ENCODE measurements at places on chromosomes 12 and 14.

- no peak for DNase-seq
Measured at GRCh38 chr12:132764231-132764630, 2.6 kb upstream of the ANKLE2 start.

GRCh38 chr12:41743835-41744234 lies 400.8 kb downstream of the GXYLT1 start:
- no peak for DNase-seq

DNA sequence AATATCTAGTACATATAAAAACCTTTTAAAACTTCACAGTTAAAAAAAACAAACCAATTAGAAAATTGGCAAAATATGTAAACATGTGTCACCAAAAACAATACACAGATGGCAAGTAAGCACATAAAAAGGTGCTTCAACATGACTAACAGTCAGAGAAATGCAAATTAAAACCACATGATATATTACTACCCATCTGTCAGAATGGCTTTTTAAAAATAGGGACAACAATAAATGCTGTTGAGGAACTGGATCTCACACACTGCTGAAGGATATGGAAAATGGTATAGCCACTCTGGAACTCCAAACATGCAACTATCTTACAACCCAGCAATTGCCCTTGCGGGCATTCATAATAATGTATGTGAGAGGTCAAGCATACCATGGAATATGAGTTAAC lies 1153.6 kb downstream of the FLRT2 start:
- no peak for DNase-seq

GRCh38 chr14:90355540-90356518 lies 24.1 kb upstream of the NRDE2 start:
- no peak for DNase-seq

- DNase-seq: no peak
Measured at GRCh38 chr12:67333649-67334048, 64.5 kb downstream of the CAND1 start.

DNA sequence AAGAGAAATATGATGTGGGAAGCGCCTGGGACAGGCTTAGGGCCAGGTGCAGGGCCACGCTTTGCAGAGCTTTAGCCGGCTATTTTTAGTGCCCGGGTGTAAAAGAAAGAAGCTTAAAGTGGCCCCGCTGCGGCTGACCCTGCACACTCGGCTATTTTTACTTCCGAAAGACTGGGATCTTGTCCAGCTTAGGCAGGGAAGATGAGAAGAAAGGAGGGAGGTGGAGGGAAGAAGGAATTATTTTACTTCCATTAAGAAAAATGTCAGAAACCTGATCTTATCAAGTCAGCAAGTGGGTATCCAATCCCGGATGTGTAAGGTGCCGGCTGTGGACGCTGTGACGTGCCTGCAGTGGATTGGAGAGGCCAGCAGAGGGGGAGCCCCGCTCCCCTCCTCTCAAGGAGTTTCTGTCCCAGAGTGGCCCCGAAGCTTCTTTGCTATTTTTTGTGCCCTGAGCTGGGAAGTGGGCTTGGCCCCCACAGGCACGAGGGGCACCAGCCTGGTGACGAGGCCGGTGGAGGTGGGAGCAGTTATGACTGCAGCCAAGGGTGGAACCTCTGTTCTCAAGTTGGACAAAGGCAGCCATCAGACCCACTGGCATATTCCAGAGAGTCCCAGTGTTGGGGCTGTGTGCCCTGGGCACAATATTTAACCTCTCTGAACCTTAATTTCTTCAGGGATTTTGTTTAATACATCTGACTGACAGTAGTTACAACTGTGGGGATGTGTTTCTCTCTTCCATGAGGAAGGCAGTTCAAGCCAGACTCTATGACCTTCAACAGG lies 97.7 kb downstream of the ESRRB start:
- DNase-seq: peak; percentile 21

DNA sequence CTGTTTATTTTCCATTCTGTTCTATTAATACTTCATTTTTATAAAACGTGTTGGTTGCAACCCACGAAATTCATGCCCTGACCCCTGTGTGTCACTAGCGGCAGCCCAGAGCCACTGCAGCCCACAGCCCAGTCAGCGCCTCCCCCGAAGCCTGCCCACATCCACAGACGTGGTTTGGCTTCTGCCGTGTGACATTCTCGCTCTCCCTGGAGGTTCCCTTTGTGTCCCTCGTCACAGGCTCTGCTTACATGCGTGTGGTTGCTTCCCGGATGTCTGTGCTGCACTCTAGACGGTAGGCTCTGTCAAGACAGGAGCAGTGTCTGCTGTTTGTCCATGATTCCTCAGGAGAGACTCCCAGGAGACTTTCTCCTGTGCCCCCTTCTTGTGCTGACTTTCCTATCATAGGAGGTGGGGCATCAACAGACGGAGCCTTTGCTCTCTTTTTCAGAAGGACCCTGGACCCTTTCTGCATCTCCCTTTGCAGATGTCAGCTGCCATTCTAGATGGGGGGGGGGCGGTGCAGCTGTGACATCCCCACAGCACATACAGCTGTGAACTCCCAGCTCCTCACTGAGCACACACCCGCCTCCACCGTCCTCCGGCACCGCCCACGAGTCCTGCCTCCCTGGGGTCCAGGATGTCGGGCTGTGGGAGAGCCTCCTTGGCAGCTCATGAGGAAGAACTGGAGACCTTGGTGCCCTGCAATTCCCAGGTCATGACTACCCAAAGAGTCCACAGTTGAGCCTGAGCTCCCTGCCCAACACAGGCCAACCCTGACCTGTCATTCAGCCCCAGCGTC lies 36.8 kb upstream of the PIWIL1 start:
- no peak for DNase-seq

- DNase-seq: peak; percentile 98
Measured at GRCh38 chr14:92585981-92586937, 72.7 kb downstream of the RIN3 start.

DNA sequence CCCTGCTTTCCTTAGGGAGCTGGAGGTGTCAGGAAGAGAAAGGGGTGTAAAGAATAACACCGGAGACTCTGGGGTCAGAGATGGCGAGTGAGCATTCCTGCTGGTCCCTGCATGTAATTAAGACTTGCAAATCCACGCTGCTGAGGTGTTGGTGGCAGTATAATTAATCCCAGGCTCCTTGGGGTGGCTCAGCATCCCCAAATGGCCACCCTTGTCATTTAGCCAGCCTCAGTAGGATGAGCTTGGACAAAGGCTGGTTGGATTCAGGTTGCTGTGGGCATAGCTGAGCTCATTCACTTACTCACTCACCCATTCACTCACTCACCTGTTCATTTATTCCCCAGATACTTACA lies 174.4 kb upstream of the RPH3A start:
- no peak for DNase-seq

DNA sequence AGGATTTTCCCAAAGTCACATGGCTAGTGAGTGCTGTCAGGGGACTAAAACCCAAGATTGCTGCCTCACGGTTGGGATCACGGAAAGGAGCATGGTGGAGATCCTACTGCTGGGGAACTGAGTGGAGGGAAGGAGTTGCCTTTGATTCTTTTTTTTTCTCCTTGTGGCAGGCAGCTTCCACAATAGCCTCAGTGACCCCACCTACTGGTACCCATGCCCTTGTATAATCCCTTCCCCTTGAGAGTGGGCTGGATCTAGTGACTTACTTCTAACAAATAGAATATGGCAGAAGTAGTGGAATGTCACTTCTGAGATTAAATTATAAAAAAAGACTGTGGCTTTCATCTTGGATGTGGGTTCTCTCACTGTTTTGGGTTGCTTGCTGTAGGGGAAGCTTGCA lies 135.7 kb downstream of the DICER1 start:
- DNase-seq: no peak

DNA sequence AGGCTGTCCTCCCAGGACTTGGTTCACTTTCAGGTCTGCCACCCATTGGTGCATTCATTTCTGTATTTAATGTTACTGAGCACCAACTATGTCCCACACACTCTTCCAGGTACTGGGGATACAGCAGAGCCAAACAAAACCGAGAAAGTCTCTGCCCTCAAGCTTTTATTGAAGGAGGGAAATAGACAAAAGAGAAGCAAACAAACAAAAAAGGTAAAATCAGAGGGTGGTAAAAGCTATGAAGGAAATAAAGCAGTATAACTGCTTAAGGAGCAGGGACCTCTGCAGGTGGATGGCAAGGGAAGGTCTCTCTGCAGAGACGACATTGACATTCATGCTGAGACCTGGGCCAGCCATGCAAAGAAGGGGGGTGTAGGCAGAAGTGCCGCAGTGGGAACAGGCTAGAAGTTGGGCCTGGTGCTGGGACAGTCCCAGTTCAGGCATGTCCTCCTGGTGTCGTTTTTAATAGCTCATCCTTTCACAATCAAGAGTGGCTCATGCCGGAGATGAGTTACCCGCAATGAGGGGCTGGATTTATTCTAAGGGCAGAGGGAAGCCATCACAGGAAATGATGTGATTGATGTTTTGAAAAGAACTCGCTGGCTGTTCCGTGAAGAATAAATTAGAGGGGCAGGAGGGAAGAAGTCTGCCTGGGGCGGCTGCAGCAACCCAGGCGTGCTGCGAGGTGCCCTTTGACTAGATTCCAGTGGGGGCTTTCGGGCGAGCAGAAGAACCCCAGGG lies 72.8 kb downstream of the IRF2BPL start:
- DNase-seq: peak; percentile 53

DNA sequence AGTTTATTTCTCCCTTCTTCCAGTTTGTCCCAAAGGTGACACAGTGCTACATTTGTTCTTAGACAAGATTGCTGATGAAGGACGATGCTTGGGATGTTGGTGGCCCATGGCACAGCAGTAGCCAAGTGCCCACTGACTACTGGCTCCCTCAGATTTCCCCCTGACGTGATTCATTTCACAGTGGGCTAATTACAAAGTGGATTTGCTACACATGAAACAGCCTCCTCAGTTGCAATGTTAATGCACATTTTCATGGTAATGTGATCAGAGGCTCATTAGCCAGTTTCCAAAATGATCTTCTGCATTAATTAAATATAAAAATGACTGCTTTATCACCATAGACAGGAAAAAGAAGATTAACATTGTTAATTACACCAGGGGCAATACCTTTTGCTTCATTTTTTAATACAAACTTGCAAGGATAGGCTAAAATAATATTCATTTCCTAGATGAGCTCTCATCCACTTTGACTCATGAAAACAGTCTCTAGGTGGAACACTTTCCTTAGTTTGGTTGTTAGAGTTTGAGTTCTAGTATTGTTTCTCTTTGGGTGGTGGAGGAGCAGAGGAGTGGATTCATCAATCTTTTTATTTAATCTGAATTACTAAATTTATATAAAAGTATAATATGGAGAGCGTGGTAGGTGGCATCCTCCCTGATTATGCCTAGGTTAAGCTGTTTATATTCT lies 250.9 kb downstream of the PDZRN4 start:
- DNase-seq: peak; percentile 2

DNA sequence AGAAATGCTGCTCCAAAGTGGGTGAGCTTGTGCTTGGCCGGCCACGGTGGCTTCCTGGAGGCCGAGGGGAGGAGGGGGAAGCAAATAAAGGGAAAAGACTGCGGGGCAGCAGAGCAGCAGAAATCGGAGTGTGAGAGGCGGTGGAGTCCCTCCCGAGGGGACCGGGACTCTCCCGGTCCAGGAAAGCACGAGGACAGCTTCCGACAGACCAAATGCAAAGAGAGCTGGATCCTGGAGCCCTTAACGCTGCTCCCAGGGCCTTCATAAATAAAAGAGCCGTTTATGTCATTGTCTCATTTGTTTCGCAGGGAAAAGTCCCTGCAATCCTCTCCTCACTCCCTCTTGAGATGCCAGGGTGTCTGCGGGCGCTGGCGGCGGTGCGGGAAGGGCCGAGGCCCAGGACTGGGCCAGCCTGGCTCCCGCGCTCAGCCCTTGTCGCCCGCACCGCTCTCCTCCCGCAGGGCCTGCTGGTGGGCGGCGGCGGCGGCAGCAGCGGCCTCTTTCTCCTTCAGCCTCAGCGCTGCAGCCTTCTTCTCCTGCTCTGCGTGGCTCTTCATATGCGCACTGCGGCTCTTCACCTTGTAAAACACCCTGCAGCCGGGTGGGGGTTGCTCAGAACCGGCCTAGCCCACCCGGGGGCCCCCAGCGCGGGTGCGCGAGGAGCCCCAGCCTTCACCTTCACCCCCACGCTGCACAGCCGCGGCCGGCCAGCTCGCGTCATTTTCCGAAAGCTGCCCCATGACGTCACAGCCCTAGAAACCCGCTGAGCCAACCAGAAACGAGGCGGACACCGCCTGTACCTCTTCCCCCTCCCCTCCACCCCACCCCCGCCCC lies 4.5 kb upstream of the PNMA1 start:
- DNase-seq: no peak

DNA sequence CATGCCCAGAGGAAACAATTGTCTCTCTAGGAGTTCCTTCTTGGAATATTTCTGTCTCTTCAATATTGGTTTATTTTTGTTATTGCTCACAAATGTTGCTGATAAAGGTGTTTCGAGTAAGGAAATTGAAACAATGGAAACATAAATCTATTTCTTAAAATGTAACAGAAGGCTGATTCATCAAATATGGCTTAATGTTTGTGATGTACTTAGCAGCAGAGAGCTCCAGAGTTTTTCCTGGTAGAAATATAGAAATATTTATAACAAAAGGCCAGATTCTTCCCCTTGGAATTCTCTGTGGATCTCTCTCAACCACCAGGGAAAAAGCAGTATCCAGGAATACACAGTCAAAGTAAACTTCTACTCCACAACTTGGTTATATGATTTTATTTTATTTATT lies 149.2 kb upstream of the LRIG3 start:
- DNase-seq: no peak

DNA sequence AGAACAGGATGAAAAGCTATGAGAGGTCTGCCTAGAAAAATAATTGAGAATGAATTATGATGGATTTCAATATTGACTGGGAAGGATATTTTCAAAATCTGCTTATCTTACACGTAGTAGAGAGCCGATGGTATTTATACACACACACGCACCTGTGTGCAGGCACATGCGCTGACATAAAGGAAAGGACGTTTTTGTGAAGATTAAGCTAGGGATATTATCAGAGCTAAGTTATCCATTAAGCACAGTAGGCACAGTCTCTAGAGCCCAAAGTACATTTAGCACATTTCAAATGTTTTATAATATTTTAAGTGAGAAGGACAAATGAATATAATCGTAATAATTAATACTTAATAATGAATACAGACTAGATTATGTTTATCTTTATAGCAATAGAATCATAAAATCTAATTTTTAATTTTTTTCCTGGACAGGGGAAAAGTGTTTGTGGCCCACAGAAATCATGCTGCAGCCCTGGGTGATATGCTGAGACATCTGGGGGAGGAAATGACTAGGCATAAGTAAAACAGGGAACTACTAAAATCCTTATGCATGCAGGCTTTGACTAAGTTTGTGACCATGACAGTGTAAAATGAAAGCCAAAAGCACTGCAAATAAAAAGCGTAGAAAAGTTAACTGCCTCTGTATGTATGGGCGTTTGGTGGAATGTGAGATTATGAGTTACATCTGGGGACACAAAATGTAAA lies 146.1 kb downstream of the KITLG start:
- no peak for DNase-seq

GRCh38 chr12:127174881-127175280 lies 1092.1 kb upstream of the TMEM132C start:
- no peak for DNase-seq

DNA sequence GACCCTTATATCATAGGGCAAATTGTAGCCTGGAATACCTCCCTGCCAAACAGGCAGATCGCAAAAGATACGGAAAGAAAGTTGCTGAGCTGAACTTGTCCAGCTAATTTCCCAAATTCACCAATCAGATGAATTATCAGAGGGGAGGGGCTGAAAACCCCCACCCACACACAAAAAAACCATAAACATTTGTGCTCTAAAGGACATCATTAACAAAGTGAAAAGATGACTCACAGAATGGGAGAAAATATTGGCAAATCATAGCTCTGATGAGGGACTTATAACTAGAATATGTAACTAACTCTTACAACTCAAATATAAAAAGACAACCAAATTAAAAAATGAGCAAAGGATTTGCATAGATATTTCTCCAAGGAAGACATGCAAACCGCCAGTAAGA lies 36.3 kb downstream of the PTHLH start:
- DNase-seq: peak; percentile 29

Measured in choroid plexus epithelial cell (primary cell).